ENCODE measurements at places on chromosomes 7 and 10.

GRCh38 chr7:36155811-36156361, 2.8 kb downstream of the EEPD1 start:
- DNase-seq, result no peak

DNA sequence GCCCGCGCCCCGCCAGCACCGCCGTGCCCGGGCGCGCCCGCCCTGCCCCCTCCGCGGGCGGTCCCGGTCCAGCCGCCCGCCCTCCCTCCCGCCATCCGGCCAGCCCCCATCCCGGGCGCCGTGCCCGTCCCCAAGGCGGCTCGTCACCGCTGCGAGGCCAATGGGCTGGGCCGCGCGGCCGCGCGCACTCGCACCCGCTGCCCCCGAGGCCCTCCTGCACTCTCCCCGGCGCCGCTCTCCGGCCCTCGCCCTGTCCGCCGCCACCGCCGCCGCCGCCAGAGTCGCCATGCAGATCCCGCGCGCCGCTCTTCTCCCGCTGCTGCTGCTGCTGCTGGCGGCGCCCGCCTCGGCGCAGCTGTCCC, at the start of gene HTRA1:
Gene HTRA1 (plus strand): TSS at position 187 of the 362 bp plus-strand sequence. CDS start 100 bp downstream, at position 287.
- no peak for DNase-seq

DNA sequence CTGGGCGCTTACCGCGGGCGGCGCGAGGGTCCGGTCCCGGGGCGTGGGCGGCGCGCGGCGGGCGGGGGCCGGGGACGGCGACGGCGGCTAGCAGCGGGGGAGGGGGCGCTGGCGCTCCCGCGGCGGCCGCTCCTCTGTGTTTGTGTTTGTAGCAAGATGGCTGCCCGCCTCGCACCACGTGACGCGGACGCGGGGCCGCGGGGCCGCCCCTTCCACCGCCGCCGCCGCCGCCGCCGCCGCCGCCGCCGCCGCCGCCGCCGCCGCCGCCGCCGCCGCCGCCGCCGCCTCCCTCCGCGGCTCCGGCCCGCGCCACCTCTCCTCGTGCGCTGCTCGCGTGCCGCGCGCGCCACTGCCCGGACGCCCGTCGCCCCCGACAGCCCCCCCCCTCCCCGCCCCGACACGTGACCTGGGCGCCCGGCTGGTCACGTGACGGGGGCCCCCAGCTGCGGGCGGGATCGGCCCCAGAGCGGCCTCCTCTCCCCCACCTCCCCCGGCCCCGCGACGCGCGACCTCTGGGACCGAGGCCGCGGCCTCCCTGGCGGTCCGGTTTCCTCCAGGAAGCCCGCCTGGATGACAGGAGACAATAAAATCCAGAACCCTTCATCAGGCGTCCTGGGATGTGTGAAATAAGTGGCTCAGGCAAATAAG, at the start of gene GIGYF1:
Gene GIGYF1 (minus strand): TSS at position 153 of the 648 bp plus-strand sequence. CDS start 6,012 bp downstream, outside the sequence.
- DNase-seq, result peak; percentile 60

DNA sequence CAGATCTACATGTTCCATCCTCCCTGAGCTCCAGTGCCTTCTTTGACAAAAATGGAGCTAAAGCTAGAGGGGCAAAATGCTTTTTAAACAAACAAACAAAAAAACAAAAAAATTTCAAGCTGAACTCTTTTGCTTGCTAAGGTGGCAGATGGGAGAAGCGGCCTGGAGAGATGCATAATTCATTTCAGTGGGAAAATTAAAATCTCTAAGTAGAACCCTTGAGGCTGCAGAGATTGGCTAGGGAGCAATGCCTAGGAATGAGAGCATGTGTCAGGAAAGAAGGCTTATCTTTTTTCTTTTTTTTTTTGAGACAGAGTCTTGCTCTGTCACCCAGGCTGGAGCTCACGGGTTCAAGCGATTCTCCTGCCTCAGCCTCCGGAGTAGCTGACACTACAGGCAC, 46.4 kb upstream of the SAMD8 start:
- no peak for DNase-seq

GRCh38 chr10:119178372-119179119, at the start of gene PRDX3:
Gene PRDX3 (minus strand): TSS chr10:119178812. CDS start chr10:119178790, 22 bp downstream.
- DNase-seq, result peak; percentile 94

DNA sequence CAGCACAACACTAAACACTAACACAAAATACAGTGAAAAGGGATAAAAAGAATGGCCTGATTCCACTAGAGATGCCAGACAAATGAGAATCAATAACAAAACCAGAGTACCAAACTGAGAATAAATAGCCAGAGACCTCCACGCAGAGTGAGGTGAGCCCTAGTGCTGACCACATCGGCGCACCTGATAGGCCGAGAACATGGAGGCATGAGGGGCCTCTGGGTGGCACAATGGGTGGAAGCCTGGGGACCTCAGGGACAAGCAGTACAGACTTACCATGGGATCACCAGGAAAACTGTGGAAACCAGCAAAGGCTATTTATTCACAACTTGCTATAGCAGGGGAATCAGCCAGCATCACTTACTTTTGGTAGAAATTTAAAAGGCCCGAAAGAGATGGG, 1.8 kb upstream of the CSGALNACT2 start:
- DNase-seq, result no peak

DNA sequence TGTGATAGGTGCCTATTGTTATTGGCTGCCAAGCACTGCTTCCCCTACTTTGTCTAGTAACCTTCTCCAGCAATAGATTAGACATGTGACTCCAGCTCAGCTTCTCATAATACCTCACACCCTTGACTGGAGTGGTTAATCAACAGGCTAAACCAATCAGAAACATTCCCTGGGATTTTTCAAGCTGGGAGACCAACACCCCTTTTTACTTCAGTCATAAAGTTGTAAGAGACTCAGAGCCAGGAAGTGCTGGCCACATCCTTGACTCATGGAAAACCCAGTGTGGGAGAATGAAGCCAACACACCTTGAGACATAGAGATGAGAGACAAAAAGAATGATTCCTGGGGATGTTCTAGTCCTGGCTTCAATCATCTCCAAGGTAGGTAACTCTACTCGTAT, 62.6 kb upstream of the HECTD2 start:
- no peak for DNase-seq

- no peak for DNase-seq
These were observed 305.1 kb upstream of the CSTF2T start for GRCh38 chr10:52004342-52004949.

DNA sequence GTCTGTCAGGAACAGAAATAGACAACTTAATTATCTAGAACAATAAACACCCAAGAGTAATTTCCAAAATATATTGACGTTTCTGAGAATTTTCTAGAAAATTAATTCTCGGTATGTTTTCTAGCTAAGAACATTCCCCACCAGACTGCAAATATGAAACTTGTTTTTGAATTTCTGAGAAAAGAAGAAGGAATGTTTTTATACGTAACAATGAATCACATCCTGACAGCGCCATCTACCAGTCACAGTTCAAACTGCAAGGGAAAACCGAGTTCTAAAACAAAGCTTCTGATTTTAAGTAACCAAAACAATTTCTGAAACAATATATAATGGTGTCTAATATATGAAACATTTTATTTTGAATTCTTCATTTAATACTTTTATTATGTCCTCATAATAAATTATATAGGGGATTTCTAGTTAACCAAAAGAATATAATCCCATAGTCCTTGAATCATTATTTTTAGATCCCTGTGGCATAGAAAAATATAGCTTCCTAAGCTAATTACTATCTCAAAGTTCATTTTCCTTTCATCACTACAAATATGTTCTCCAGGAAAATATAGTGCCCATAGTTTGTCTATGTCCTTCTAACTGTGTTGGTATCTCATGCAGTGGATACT, 34.5 kb upstream of the MEOX2 start:
- no peak for DNase-seq

DNA sequence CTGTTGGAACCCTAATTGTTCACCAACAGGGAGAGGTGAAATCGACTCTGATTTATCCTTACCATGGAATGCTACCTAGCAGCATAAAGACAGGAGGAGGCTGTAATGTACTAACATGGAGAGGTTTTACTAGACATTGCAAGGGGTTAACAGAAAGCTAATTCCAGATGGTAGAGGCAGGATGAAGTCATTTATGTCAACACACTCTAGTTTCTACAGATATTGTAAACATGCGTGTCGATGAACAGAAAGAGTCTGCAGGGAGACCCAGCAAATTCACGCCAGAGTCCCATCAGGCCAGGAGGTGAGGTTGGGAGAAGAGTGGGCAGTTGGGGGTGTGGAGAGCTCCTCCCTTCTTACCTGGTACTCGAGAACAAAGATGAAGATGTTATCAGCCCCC, 7.0 kb downstream of the NPC1L1 start:
- DNase-seq, result no peak

All from stimulated activated CD4-positive, alpha-beta T cell treated with anti-CD3 and anti-CD28 coated beads, Interleukin-2, amount 100 ng/mL, for 48 hours (primary cell).